ENCODE measurements at places on chromosomes 4 and X. TPM values are rescaled to one million over a fixed set of nuclear protein-coding genes. Genes with fewer than 3 reads are reported as not detected.

DNA sequence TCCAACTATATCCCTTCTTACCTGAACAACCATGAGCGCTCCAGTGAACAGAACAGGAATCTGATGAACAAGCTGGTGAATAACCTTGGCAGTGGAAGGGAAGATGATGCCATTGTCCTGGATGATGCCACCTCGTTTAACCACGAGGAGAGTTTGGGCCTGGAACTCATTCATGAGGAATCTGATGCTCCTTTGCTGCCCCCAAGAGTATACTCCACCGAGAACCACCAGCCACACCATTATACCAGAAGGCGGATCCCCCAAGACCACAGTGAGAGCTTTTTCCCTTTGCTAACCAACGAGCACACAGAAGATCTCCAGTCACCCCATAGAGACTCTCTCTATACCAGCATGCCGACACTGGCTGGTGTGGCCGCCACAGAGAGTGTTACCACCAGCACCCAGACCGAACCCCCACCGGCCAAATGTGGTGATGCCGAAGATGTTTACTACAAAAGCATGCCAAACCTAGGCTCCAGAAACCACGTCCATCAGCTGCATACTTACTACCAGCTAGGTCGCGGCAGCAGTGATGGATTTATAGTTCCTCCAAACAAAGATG lies 870.2 kb downstream of the ADGRL3 start:
- no peak for ATAC-seq

DNA sequence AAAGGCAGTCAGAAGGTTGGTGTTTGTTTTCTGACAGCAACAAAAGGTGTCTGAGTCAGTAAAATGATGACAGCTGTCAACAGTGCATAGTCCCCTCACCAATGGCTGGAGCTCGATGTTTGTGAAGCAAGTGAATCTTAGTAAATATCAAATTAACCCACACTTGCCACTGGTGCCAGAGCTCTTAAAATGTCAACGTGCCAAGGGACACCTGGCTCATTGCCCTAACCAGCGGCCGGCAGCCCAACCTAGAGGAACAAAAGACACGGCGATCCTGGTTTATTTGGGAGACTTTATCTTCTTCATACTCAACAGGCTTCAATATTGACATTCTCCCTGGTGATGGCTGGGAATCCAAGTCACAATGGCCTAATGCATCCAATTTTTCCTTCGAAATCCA lies 143.4 kb downstream of the CPEB2 start:
- ATAC-seq, result no peak

DNA sequence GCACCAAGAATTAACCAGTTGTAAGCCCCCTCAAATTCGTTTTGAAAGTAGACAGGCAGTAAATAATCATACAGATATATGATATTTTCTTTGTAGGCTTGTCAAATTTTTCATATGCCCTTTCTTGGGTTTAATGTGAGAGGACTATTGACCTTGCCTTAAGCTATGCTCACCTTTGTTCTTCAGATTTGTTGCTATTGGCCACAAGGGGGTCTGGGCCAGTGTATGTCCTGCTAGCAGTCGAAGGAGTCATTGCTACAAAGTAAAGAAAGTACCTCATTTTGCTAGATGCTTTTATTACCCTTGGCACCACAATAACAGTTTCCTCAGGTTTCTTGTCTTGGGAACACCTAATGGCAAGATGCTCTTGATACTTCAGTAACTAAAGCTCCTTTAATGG lies 51.7 kb downstream of the IGSF1 start:
- ATAC-seq, result no peak

GRCh38 chr4:62210486-62210885 lies 1010.4 kb downstream of the ADGRL3 start:
- no peak for ATAC-seq

DNA sequence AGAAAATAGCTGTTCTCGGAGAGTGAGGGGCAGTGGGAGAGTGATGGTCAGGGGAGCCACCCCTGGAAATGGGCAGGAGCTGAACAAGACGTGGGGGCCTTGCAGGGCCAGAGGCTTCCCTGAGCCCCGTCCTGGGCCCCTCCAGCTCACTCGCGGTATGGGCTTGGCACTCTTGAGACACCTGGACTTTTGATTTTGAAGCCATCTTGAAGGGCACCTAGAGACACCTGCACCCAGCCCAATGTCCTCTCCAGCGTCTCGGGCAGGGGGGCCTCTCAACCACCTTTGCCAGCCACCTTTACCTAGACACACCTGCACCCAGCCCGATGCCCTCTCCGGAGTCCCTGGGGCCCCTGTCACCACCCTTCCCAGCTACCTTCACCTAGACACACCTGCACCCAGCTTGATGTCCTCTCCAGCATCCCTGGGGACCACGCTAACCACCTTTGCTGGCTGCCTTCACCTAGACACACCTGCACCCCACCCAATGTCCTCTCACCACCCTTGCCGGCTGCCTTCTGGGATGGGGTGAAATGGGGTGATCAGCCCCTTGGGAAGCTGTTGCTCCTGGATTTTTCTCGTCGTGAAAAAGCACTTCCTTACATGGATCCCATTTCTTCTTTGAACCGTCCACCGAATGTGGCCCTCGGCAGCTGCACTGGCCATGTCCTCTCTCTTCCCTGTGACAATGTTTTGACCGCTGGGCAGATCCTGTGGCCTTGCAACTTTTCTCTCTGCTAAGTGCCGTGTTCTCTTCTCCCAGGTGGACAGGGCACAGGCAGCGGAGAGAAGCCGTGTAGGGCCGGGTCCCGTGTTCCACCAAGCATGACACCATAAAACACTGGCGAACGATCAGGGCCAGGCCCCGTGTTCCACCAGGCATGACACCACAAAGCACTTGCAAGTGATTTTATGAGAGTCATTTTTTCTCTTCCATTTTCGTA lies 47.5 kb downstream of the CPZ start:
- ATAC-seq, result no peak

DNA sequence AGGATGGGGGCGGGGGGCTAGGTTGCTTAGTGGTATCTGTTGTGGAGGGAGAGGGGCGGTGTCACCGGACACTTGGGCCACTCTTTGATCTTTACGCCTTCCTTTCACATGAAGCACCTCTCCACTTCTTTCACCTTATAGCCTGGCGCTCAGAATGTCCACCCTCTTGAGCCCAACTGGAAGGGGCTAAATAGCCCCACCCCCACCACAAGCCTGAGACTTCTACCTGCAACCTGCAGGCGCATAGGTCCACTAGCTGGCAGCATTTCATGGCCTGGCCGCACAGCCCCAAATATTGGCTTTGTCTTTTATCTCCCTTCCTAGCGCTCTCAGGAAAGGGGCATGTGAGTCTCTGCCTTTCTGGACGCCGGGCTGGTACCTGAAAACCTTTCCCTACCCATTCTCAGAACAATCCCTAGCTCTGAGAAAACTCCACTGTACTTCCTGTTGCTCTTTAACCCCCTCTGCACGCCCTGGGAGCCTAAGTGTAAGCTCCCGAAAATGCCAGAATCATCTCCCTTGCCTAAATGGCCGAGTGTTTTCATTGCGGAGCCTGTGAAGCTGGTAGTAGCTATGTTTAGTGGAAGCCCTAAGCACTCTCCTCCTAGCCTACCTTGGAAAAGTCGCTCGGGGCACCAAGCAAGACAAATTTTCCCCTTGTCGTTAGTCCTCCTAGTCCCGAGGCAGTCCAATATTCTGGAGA lies 1.2 kb upstream of the TRPC5 start:
- no peak for ATAC-seq

GRCh38 chr4:126318376-126318775 lies 1003.6 kb downstream of the FAT4 start:
- no peak for ATAC-seq

DNA sequence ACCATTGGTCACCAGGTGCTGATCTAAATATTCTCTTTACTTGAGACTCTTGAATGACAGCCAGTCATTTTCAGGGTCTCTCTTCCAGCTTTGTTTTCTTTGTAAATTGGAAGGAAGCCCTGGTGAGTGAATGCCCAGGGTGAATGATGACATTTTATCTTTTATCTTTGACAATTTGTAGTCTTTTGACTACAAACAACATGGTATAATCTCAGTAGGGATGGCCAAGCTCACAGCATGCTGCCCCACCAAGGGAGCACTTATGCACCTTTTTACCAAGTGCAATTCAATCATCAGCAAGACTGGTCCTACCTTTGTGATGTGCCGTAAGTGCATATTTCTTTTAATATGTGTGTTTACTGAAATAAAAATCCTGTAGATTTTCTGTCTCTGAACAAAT lies 5.7 kb downstream of the AFM start:
- ATAC-seq, result no peak

DNA sequence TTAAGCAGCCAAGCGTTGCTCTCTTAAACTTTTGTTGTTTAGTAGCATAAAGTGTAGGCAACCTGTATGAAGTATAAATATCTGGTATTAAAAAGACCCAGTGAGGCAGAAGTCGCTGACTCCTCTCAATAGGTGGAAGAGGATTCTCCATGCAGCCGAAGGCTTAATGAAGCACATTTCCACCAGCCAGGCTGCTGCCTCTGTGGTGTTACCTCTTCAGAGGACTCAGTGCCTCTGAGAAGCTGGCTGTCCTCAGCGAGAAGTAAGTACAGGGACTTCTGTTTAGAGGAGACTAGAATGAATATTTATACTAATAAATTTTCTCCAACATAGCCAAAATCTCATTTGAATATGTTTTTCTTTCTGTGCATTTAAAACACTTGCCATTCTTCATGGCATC lies 6.0 kb downstream of the SORBS2 start:
- no peak for ATAC-seq

DNA sequence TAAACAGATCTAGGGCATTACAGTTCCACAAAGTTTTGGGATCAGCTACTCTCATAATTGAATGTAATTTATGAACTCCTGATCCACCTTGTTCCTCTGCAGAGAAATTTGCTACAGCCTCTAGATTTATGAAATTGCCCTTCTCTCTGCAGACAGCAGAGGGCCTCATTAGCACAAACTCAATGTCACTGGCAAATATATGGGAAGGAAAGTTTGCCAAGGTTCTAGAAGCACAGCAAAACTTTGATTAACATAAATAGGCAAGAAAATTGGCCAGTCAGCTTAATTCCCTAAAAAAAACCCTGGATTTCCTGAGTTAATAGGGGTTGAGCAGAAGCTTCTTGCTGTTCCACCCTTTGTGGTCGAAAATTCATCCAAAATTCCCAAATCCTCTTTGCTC lies 31.5 kb downstream of the PRPS1 start:
- no peak for ATAC-seq

- no peak for ATAC-seq
Observed at GRCh38 chrX:152905081-152905420, 7.2 kb downstream of the ZNF185 start.

DNA sequence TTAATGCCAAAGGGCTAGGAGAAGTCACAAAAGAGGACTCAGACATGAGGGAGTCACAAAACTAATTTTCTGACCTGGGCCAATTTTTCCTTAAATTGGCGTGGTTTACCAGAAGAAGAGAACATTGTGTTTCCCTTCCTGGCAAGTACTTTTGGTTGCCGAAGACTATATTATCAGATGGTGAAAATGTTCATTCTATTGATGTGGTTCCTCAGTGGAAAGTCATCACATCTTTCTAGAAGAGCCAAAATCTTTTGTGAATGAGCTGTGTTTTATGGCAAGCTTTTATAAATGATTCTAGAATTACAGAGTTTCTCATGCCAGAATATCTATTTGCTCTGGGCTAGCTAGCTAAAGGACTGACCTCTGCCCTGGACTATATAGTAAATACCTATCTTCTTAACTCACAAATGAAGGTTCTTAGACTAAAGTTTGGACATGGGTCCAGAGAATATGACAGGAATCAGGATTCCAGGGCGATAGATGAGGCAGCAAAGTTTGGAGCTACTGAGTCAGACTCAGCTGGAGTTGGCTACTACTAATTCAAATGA lies 288.9 kb downstream of the IL1RAPL2 start:
- ATAC-seq, result no peak

- no peak for ATAC-seq
Observed at GRCh38 chr4:186688150-186688943, 35.3 kb downstream of the FAT1 start.

DNA sequence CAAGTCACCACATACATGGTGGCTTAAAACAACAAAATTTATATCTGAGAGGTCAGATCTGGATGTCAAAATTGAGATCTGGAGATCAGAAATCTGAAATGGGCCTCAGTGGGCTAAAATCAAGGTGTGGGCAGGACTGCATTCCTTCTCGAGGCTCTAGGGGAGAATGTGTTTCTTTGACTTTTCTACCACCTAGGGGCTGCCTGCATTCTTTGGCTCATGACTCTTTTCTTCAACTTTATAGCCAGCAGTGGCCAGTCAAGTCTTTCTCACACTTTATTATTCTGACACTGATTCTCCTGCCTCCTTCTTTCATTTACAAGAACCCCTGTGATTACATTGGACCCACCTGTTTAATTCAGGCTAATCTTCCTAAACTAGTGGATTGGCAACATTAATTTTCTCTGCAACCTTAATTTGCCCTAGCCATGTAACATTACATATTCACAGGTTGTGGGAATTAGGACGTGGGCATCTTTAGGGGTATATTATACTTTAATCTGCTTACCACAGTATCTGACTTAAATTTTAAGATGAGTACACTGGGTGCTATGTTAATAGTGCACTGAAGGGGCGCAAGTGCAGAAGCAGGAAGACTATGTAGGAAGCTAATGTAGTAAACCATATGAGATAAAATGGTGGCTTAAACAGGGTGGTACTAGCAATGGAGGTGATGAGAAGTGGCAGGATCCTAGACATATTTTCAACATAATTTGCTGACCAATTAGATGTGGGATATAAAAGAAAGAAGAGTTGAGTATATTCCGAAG lies 188.0 kb downstream of the SLC4A4 start:
- ATAC-seq, result no peak

DNA sequence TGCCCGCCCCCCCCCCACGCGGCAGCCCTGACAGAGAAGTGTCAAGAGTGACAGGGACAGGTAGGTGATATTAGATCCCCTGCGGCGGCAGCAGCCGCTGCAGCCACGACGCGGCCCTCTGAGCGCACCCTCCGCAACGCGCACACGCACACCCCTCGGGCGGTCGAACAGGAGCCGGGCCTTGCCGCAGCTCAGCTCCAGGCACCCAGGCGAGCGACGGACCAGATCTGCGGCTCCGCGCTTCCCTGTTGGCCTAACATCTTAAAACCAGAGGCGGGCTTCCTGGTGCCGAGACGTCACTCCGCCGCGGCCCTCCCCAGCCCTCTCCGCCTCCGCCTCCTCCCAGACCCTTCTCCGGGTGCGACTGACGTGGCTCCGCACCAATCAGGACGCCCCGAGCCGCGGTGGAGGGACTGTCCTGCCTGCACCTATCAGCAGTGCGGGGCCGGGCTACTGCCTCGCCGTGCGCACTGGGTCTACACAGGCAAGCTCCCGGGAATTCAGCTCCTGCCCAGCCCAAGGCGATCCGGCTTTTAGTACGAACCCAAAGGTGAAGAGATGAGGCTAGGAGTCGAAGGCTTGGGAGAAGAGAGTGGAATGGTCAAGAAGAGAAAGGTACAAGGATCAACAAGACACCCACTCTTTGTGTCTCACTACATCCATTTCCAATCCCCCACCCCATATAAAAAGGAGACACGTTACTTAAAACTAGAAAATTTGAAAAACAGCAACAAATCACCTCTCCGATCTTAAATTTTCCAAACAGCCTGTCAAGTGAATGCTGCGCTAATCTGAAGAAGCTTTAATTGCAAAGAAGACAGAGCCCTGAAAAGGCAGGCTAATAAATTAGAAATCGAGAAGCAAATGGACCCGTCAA lies at the start of gene PITX2:
TSS of gene PITX2 (minus strand) at position 237 of the 877 bp plus-strand sequence. CDS start 617 bp downstream, outside the sequence.
- peak; percentile 78 for ATAC-seq

GRCh38 chr4:186651181-186651603 lies 72.5 kb downstream of the FAT1 start:
- no peak for ATAC-seq

TCEAL5 gene
- total RNA-seq, result not detected

TNMD gene
- total RNA-seq, result not detected

ESX1 gene
- total RNA-seq, result not detected

REELD1 gene
- not detected for total RNA-seq

ADH1C gene
- total RNA-seq, result not detected

STAP1 gene
- total RNA-seq, result 2.6 TPM

TAF9B gene
- 20.6 TPM for total RNA-seq

DGAT2L6 gene
- not detected for total RNA-seq

CEP135 gene
- 15.7 TPM for total RNA-seq

All from activated T-helper 17 cell treated with anti-CD3 and anti-CD28 coated beads, Interleukin-2, amount 50 U/mL, for 72 hours (primary cell).